Dermis lymphatic vessel endothelial cell (primary cell): ENCODE measurements at places on chromosomes 5 and 9. TPM values are rescaled to one million over a fixed set of nuclear protein-coding genes. Genes with fewer than 3 reads are reported as not detected.

Gene C9orf50
- not detected in 2 replicates for total RNA-seq

Gene HCN1
- total RNA-seq = not detected in 2 replicates

Gene RASGEF1C
- total RNA-seq = not detected in 2 replicates

Gene GAPT
- total RNA-seq = not detected in 2 replicates

Gene EIF4E1B
- total RNA-seq = not detected in 2 replicates

Gene SLC36A3
- total RNA-seq = not detected in 2 replicates

Gene GCNT4
- total RNA-seq = 0.11 and 0.34 TPM in 2 replicates
